ENCODE measurements at places on chromosomes 7 and 10. TPM values are rescaled to one million over a fixed set of nuclear protein-coding genes. Genes with fewer than 3 reads are reported as not detected.

DNA sequence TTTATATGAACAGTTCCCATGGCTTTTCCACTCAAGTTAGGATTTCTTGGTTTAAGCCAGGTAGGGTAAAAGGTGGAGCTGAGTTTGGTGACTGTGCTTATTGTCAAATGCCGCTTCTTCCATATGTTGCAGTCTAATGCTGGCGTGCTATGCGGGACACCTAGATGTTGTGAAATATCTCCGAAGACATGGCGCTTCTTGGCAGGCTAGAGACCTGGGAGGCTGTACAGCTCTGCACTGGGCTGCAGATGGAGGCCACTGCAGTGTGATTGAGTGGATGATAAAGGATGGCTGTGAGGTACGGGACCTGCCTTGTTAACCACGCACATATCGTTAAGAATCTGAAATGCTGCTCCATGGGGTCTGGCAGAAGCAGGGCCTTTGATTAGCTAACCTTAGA is 108.4 kb downstream of the FANK1 start:
- H3K4me3 ChIP-seq, result no peak overlapping the region
- no peak overlapping the region for H3K27ac ChIP-seq
- DNase-seq, result no peak
- H3K36me3 ChIP-seq, result no peaks in the 10 kb centered on the region
- H3K27me3 ChIP-seq, result no peaks in the 10 kb centered on the region
- H3K4me1 ChIP-seq, result no peaks in the 10 kb centered on the region

GRCh38 chr7:132206594-132206993 is 369.7 kb downstream of the PLXNA4 start:
- H3K4me3 ChIP-seq, result no peak overlapping the region
- no peaks in the 10 kb centered on the region for H3K36me3 ChIP-seq
- no peak overlapping the region for H3K27ac ChIP-seq
- H3K4me1 ChIP-seq, result peaks cover 8% of the 10 kb centered on the region
- no peak for DNase-seq
- no peaks in the 10 kb centered on the region for H3K27me3 ChIP-seq

DNA sequence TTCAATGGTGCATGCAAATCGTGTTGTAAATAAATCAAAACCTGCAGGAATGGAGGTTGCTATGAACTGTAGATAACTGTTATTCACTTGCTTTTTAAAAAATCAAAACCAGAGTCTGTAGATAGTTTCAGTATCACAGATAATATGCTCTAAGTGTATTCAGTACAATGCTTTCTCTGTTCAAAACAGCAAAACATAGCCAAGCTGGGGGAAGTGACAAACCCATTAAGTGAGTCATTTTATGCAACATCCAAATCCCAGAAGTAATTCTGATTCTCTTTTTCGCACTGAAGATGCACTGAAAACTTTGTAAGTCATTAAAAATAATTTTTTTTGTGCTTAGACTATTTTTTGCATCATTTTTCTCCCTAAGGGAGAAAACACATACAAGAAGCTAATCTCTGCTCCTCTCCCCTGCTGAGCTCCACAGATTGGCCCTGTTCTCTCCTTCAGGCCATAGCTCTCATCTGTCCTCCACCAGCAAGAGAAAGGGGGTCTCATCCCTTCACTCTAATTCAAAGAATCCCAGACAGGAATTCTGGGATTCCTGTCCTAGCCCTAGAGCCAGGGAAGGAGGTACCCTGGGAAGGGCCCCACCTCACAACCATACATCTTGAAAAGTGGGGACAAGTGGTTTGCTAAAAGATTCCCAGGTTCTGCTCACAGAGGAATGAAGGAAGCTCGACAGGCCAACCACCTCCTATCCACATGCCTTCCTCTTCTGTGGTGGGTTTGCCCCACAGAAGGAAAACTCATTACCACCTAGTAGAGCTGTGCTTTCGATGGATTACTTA is 4.9 kb downstream of the PRTFDC1 start:
- peaks cover 11% of the 10 kb centered on the region for H3K4me1 ChIP-seq
- no peaks in the 10 kb centered on the region for H3K27me3 ChIP-seq
- no peak overlapping the region for H3K4me3 ChIP-seq
- no peaks in the 10 kb centered on the region for H3K36me3 ChIP-seq

DNA sequence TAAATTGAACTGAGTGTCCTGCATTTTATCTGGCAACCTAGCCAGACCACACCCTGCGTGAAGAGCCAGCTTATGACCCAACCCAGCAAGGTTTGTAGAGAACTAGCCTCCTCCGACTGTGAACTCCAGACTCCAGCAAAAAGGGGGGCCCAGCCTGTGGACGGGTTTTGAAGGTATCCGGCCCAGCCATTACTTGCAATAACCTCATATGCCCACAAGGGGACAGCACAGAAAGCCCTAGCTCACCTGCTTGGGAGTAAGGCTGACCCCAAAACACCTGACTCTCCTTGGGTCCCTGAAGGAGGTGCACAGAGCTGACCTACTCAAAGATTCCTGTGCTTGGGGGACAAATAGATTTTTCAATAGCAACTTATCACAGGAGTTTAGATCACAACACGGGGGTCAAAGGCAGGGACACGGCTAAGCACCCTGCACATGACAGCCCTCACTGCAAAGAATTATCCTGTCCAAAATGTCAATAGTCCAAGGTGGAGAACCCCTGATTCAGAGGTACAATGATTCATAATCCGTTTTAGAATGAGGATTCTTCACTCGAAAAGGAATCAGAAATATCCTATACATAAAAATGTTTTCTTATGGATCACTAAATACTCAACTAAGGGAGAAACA is 4.6 kb downstream of the TRPV6 start:
- DNase-seq, result no peak
- H3K27ac ChIP-seq, result no peak overlapping the region
- H3K4me3 ChIP-seq, result no peak overlapping the region
- no peaks in the 10 kb centered on the region for H3K36me3 ChIP-seq
- H3K27me3 ChIP-seq, result peaks cover 6% of the 10 kb centered on the region
- no peaks in the 10 kb centered on the region for H3K4me1 ChIP-seq

TMEM229A gene
- not detected for total RNA-seq

Measured in sigmoid colon (tissue), 7 donors.